ENCODE measurements at places on chromosomes 5 and 9. TPM values are rescaled to one million over a fixed set of nuclear protein-coding genes. Genes with fewer than 3 reads are reported as not detected.

Gene DIRAS2
- 0.28 TPM for total RNA-seq

Gene SPATA31E1
- total RNA-seq: not detected

DNA sequence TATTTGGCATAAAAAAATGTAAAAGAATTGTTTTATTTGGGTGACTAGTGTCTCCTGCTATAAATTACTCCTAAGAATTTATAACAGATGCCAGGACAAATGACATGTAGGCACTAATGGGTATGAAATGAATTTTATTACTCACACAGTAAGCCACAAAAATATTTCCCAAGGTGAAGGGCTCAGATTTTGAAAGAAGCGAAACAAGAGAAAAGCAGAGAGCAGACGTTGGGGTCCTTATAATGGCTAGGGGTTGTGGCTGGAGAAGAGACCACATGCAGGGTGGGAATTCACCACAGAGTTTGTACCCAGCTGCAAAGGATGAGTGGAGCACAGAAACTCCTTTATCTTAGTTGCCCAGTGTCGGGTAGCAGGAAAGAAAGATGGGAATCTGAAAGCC, 45.0 kb upstream of the PRR16 start:
- H3K4me1 ChIP-seq: no peaks in the 10 kb centered on the region
- H3K27me3 ChIP-seq: no peaks in the 10 kb centered on the region
- no peak overlapping the region for H3K4me3 ChIP-seq
- H3K27ac ChIP-seq: no peak overlapping the region
- no peak for DNase-seq
- H3K36me3 ChIP-seq: no peaks in the 10 kb centered on the region

DNA sequence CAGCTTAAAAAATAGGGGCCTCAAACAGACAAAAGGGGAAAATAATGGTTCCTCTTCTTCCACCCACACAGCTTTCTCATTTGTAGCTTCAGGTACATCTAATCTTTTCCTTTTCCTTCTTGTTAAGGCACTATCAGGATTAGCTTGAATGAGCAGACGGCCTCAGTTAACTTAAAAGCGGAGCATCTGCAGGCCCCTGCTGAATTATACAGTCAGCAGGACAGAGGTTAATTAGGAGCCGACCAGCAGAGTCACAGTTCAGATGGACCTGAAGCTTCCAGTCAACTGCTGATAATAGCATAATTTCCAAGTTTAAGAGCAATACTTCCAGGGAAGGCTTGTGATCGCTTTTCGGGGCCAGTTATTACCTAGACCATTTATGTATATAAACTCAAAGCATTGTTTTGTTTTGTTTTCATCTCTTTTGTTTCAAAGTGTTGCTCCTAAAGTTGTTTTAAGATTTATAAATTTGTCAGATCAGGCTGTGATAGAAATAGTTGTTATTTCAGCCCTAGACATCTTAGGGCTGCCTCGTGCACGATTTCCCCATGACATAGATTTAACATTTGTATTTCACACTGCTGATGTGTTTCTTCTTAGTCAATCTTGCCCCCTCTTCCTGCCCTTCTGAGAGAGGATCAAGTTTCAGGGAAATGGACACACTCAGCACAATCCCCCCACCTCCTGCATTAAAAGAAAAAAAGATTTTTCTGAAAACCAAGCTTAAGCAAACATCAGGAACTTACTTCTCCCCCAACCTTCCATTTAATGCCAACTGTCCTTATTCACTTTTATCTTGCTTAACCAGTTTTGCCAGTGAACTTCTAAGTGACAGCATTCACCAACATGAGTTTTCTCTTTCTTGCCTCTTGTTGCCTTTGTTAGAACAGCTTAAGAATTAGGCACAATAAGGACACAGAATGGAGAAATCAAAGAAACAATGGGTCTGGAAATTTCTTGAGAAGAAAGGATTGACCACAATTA, 449.8 kb downstream of the ARHGEF28 start:
- no peaks in the 10 kb centered on the region for H3K36me3 ChIP-seq
- H3K4me1 ChIP-seq: no peaks in the 10 kb centered on the region
- H3K4me3 ChIP-seq: no peak overlapping the region
- H3K27ac ChIP-seq: no peak overlapping the region
- H3K27me3 ChIP-seq: no peaks in the 10 kb centered on the region

- H3K4me3 ChIP-seq: peak overlapping the region; percentile 94
- H3K27ac ChIP-seq: no peak overlapping the region
- H3K27me3 ChIP-seq: peaks cover 26% of the 10 kb centered on the region
- H3K36me3 ChIP-seq: no peaks in the 10 kb centered on the region
These were observed 364 bp upstream of the SFXN1 start for GRCh38 chr5:175478008-175478383.

- no peaks in the 10 kb centered on the region for H3K36me3 ChIP-seq
- peaks cover 8% of the 10 kb centered on the region for H3K4me1 ChIP-seq
- no peak overlapping the region for H3K4me3 ChIP-seq
- no peak overlapping the region for H3K27ac ChIP-seq
These were observed 169.2 kb upstream of the MVB12B start for GRCh38 chr9:126157423-126157822.

Gene CNTFR
- 1.9 TPM for total RNA-seq

DNA sequence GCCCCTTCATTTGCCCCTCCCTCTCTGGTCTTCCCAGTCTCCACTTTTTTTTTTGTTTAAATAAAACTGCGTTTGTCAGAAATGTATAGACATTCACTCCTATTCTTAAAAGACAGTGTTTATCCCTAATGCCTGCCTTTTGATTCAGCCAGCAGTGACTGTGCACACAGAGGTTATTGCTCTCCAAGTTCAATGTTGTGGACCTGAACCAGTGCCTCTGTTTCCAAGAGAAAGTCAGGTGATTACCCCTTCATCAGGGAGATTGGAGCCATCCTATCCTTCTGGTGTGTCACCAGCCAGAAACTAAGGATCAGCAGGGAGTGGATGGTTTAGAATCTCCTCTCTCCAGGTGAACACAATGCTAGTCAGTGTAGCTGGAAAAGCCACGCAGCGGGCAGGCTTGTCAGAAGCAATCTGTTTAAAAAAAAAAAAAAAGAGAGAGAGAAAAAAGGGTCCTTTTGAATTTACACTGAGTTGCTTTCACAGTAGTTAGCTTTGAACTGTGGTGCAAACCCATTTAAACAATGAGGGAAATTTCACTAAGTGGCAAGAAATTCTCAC, 167.5 kb upstream of the DMRT1 start:
- no peaks in the 10 kb centered on the region for H3K27me3 ChIP-seq
- no peaks in the 10 kb centered on the region for H3K36me3 ChIP-seq
- peak; percentile 73 for DNase-seq
- peak overlapping the region; percentile 78 for H3K27ac ChIP-seq
- H3K4me3 ChIP-seq: no peak overlapping the region
- peaks cover 38% of the 10 kb centered on the region for H3K4me1 ChIP-seq

Gene OLFM1
- 30.4 TPM for total RNA-seq

DNA sequence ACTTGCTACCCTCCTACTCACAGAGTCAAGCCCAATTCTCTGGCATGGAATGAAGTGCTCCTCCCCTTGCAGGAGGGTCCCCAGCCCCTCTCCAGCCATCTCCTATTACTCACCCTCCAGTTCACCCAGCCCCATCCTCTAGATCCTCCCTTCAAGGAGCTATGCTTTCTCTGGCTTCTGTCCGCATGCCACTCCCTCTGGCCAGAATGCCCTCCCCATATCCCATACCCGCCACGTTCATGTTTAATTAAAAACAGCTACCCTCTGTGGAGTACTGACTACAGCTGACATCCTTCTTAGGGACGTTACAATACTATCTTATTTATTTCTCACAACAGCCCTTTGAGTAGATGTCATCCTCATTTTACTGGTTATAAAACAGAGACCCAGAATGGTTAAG, 3.0 kb downstream of the F2R start:
- peaks cover 27% of the 10 kb centered on the region for H3K27me3 ChIP-seq
- H3K4me3 ChIP-seq: no peak overlapping the region
- peaks cover 13% of the 10 kb centered on the region for H3K4me1 ChIP-seq
- DNase-seq: no peak

GRCh38 chr9:87531370-87532295, 34.0 kb downstream of the DAPK1 start:
- H3K36me3 ChIP-seq: peaks cover 3% of the 10 kb centered on the region
- H3K4me3 ChIP-seq: no peak overlapping the region
- peaks cover 32% of the 10 kb centered on the region for H3K4me1 ChIP-seq
- DNase-seq: no peak

Gene HSD17B3
- total RNA-seq: not detected

DNA sequence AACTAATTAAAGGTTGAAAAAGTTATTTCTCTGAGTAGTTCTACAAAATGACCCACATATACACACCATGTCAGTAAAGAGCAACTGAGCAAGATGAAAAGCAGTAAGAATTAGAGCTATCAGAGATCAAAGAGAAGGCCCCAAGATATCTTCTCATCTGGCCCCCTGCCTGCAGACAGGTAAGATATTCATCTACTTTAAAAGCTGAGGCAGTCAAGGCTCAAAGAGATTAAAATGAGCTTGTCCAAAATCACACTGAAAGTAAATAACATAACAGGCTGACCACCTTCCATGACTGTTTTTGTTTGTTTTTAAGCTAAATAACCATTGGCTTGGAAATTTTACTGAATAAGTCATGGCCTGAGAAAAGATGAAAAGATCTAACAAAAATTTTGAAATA, 266.2 kb downstream of the FBXL17 start:
- H3K36me3 ChIP-seq: no peaks in the 10 kb centered on the region
- no peaks in the 10 kb centered on the region for H3K27me3 ChIP-seq
- H3K27ac ChIP-seq: no peak overlapping the region
- peaks cover 9% of the 10 kb centered on the region for H3K4me1 ChIP-seq
- H3K4me3 ChIP-seq: no peak overlapping the region

Gene JAKMIP2
- 27.2 TPM for total RNA-seq

DNA sequence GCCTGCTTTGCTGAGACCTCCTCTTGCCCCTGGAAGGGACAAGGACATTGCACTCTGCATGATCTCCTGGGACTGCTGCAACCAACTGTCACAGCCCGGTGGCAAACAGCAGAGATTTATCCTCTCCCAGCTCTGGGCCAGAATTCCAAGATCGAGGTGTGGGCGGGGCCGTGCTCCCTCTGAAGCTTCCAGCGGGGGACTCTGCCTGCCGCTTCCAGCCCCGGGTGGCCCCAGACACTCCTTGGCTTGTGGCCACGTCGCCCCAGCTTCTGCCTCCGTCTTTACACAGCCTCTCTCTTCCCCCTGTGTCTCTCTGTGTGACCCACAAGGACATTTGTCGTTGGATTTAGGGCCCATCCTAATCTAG, 67.1 kb downstream of the COL5A1 start:
- H3K4me1 ChIP-seq: no peaks in the 10 kb centered on the region
- no peaks in the 10 kb centered on the region for H3K36me3 ChIP-seq
- H3K27me3 ChIP-seq: no peaks in the 10 kb centered on the region

Gene SLCO4C1
- total RNA-seq: 6.7 TPM

Gene SLC45A2
- not detected for total RNA-seq

Gene FGD3
- total RNA-seq: 2.0 TPM

Gene PCA3
- total RNA-seq: not detected

GRCh38 chr9:100170556-100170955, 71.5 kb downstream of the INVS start:
- H3K4me3 ChIP-seq: no peak overlapping the region
- H3K36me3 ChIP-seq: peaks cover 7% of the 10 kb centered on the region
- no peaks in the 10 kb centered on the region for H3K27me3 ChIP-seq
- no peak for DNase-seq

DNA sequence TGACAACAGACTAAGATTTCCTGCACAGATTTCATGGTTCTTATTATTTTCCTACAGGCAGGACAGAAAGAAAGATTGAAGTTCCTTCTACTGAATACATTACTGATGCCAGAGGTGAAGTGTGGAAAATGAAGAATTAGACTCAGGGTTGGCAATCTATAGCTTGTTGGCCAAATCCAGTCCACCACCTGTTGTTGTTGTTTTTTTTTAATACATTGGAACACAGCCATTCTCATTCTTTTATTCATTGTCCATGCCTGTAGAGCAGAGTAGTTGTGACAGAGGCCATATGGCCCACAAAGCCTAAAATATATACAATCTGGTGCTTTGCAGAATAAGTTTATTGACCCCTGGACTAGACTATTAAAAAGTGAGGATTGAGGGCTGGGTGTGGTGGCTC, 5.8 kb upstream of the PLPPR1 start:
- no peak overlapping the region for H3K4me3 ChIP-seq
- no peak overlapping the region for H3K27ac ChIP-seq
- H3K4me1 ChIP-seq: peaks cover 8% of the 10 kb centered on the region
- H3K36me3 ChIP-seq: no peaks in the 10 kb centered on the region
- H3K27me3 ChIP-seq: peaks cover 20% of the 10 kb centered on the region

GRCh38 chr5:132497488-132497997, 7.0 kb upstream of the IRF1 start:
- H3K4me3 ChIP-seq: peak overlapping the region; percentile 97
- no peaks in the 10 kb centered on the region for H3K36me3 ChIP-seq
- H3K27me3 ChIP-seq: peaks cover 17% of the 10 kb centered on the region
- peak; percentile 35 for DNase-seq
- H3K27ac ChIP-seq: no peak overlapping the region

- DNase-seq: peak; percentile 57
- H3K4me3 ChIP-seq: no peak overlapping the region
- H3K27ac ChIP-seq: no peak overlapping the region
- H3K36me3 ChIP-seq: no peaks in the 10 kb centered on the region
- H3K27me3 ChIP-seq: no peaks in the 10 kb centered on the region
These were observed 92.0 kb downstream of the PLCXD3 start for GRCh38 chr5:41418220-41419031.

- no peaks in the 10 kb centered on the region for H3K4me1 ChIP-seq
- H3K27me3 ChIP-seq: no peaks in the 10 kb centered on the region
- H3K27ac ChIP-seq: no peak overlapping the region
- no peak for DNase-seq
- peaks cover 45% of the 10 kb centered on the region for H3K36me3 ChIP-seq
- no peak overlapping the region for H3K4me3 ChIP-seq
These were observed 93.1 kb downstream of the MRPS27 start for GRCh38 chr5:72226950-72227349.

DNA sequence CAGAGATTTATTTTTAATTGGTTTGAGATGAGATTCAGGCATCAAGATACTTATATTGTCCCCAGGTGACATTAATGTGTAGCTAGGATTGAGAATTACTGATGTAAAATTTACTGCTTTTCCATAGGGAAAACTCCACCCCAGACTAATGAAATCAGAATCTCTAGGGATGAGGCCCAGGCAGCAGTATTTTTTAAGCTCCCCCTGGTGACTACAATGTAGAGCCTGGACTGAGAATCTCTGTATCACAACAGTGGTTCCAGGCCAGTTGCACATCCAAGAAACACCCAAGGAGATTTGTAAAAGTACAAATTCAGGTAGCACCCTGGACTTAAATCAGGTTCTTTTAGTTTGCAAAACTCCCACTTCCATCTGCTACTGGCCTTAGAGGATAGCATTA, 185.7 kb downstream of the MARCHF11 start:
- no peak overlapping the region for H3K27ac ChIP-seq
- peaks cover 6% of the 10 kb centered on the region for H3K36me3 ChIP-seq
- no peaks in the 10 kb centered on the region for H3K4me1 ChIP-seq
- H3K27me3 ChIP-seq: no peaks in the 10 kb centered on the region
- no peak overlapping the region for H3K4me3 ChIP-seq
- peak; percentile 32 for DNase-seq

Gene SUSD3
- 13.5 TPM for total RNA-seq

Data from GM23338 (cell line).